ENCODE measurements at places on chromosomes 3 and 15.

DNA sequence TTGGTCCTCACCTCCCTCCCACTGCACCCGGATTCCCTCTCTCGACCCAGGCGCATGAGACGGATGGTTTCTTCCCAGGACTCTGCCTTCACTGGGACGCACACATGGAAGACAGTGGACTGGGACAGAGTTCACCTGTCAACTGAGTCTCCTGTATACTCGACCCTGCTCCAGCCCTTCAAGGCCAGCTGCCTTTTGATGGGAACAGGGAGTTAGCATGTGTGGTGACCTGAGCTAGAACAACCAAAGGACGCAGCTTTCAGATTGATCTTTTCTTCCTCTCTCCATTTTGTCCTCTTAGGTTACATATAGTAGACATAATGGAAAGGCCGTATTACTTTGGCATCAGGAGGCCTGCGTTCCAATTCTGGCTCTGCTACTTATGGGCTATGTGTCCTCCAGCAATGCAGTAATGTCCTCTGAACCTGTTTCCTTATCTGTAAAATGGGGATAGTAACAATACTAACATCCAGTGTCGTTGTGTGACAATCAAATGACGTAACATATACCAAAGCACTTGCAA is 94.1 kb downstream of the PEX5L start:
- H3K27me3 ChIP-seq: no peaks in the 10 kb centered on the region
- peak overlapping the region; percentile 68 for H3K4me3 ChIP-seq
- H3K4me1 ChIP-seq: peaks cover 4% of the 10 kb centered on the region
- H3K36me3 ChIP-seq: no peaks in the 10 kb centered on the region
- no peak overlapping the region for H3K27ac ChIP-seq

GRCh38 chr3:79383402-79384012 is 384.3 kb downstream of the ROBO1 start:
- H3K27me3 ChIP-seq: no peaks in the 10 kb centered on the region
- no peak overlapping the region for H3K4me3 ChIP-seq

- no peaks in the 10 kb centered on the region for H3K4me1 ChIP-seq
- H3K27ac ChIP-seq: no peak overlapping the region
- no peak overlapping the region for H3K4me3 ChIP-seq
- peaks cover 1% of the 10 kb centered on the region for H3K27me3 ChIP-seq
Observed at GRCh38 chr3:104907507-104907906, 459.2 kb upstream of the ALCAM start.

- H3K4me3 ChIP-seq: no peak overlapping the region
- DNase-seq: no peak
- H3K36me3 ChIP-seq: no peaks in the 10 kb centered on the region
Observed at GRCh38 chr3:33041909-33042308, 55.0 kb downstream of the GLB1 start.

DNA sequence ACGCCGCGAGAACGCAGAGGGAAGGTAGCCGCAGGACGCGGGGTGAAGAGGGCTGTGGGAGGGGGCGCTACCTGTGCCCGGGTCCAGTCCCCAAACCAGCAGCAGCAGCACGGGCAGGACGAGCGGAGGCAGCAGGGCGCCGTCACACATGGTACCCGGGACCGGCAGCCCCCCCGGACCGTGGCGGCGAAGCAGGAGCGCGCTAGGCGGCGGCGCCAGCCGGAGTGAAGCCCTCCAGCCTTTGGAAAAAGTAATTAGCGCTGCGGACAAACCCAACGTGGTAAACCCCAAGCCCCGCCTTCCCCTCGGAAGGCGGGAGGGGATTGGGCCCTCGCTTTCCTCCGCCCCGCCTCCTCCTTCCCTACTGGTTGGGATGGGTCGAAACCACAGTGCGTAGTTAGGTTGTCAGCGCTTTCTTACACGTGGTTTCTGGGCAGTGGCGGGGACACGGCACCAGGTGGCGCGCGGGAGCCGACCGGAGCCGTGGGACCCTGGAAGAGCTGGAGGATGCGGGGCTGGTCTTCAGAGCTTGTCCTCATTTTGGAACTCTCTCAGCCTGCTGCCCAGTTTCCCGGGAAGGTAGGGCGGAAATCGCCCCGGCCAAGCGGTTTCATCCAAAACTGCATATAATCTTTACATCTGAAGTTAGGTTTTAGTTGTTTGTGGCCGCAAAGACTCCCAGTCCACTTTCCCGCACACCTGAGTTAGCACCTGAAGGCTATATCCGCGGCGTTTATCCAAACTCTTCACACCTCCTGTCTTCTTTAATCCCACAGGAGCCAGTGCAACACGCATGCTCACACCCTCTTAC is at the start of gene ADAMTS17:
Gene ADAMTS17, minus strand, starts transcription at position 226 of the 811 bp plus-strand sequence. Its CDS starts 76 bp downstream, at position 150.
- peak within 1 kb of the TSS; percentile 38 for H3K4me3 ChIP-seq
- peak; percentile 92 for DNase-seq
- no peaks in the 10 kb centered on the region for H3K36me3 ChIP-seq
- no peak within 1 kb of the TSS for H3K27ac ChIP-seq
- H3K27me3 ChIP-seq: peaks cover 9% of the 10 kb centered on the region
- peaks cover 5% of the 10 kb centered on the region for H3K4me1 ChIP-seq

DNA sequence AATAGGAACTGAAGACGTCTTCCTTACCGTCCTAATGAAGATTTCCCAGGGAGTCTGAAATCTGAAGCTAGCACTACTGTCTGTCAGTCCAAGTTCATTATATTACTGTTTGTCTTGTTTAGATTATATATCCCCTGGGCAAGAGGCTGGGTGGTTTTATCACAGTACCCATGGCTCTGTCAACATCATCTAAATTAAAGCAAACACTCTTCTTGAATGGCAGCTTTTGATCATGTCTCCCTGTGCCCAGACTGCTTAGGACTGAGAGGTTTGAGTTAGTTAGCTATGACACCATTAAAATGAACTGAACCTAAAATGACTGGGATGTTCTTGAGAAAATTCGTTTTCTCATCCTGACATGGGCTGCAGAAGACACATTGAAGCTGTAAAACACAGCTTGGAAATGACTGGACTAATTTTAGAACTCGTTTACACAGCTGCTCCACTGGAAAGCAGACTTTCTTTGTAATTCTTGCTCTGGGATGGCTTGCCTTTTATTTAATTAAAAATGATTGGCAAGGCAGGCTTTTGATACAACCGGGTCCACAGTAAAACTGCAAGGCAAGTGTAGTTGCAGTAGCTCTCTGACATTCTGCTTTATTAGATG is 243.5 kb downstream of the MFSD1 start:
- H3K27ac ChIP-seq: no peak overlapping the region
- H3K4me1 ChIP-seq: no peaks in the 10 kb centered on the region
- no peaks in the 10 kb centered on the region for H3K36me3 ChIP-seq
- no peak for DNase-seq

GRCh38 chr3:52487788-52488691 is 7.1 kb upstream of the STAB1 start:
- H3K27ac ChIP-seq: peak overlapping the region; percentile 52

DNA sequence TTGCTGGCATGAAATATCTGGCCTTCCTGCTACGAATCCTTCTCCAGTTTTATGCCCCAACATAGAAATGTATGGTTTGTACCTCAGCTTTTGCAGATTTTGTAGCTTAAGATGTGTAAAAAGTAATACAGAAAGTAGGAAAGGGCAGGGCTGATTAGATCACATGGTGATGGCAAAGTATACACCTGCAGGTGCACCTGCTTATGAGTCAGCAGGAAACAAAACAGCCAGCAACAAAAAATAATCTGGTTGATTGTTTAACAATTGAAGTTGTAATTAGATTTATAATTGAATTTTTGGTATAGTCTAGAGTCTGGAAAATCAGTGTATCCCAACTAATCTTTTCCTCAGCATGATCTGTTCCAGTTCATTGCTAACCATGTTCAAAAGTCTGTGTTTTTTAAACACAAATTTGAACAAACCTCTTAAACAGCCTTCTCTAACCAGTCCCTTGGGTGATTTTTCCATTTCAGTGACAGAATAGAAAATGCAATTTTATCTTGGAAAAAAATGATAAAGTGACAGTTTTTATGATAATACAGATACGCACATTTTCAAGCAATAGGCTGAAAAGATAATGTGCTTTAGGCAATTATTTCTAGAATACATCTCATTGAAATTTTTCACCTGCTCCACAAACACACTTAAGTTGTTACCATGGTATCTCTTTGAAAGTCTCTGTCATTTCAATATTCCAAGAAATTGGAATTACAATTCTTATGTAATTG is 477.4 kb downstream of the NAALADL2 start:
- no peak overlapping the region for H3K27ac ChIP-seq
- no peak overlapping the region for H3K4me3 ChIP-seq
- H3K36me3 ChIP-seq: no peaks in the 10 kb centered on the region

GRCh38 chr15:31046759-31047359 is 54.7 kb downstream of the TRPM1 start:
- no peak overlapping the region for H3K27ac ChIP-seq
- H3K4me1 ChIP-seq: peaks cover 4% of the 10 kb centered on the region
- no peak for DNase-seq
- H3K27me3 ChIP-seq: peaks cover 7% of the 10 kb centered on the region

DNA sequence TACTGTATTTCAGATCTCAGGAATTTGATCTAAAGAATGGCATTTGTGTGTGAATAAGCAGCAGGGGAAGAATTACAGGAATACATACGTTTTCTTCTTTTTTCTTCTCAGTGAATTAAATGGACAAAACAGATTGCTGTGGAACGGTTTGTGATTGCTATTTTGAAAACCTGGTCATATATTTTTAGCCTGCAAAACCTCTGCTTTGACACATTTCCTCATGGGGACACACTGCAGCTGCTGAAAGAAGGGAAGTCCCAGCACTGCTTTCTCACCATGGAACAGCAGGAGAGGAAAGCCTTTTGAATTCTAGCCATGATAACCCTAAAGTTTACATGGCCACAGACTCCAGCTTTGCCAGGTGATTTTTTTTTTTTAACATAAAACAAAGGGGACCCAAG is 315.0 kb downstream of the OXSM start:
- no peaks in the 10 kb centered on the region for H3K27me3 ChIP-seq
- H3K27ac ChIP-seq: peak overlapping the region; percentile 12
- H3K4me3 ChIP-seq: no peak overlapping the region
- no peaks in the 10 kb centered on the region for H3K36me3 ChIP-seq
- no peak for DNase-seq

DNA sequence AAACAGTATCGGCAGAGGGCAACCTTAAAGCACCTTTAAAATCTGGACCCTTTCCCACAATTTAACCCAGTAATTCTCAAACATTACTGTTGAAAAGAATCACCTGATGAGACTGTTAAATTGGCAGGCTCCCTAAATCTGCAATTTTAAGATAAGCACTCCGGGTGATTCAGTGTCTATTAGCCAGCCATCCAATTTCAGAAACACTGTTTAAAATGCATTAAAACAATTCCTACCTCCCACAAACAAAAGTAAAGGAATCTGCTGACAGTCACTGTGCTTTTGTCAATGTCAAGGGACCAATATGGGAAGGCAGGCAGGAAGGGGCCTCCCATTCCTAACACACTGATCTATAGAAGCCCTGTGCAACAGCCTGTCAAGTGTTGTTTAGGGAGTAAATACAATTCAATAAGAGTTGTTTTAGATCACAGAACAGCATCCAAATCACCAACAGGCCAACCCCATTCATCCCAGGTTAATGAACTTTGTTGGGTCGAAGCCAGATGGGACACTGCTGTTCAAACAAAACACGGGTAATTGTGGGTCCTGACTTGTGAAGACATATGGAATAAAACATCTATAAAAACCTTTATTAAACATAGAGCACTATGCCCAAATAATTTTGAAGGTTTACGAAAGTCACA is 21.4 kb downstream of the SIAH2 start:
- H3K27me3 ChIP-seq: no peaks in the 10 kb centered on the region
- H3K36me3 ChIP-seq: peaks cover 6% of the 10 kb centered on the region
- peaks cover 5% of the 10 kb centered on the region for H3K4me1 ChIP-seq
- no peak for DNase-seq
- no peak overlapping the region for H3K4me3 ChIP-seq

GRCh38 chr3:70871909-70872656 is 559.6 kb upstream of the MDFIC2 start:
- no peaks in the 10 kb centered on the region for H3K36me3 ChIP-seq
- DNase-seq: no peak
- no peaks in the 10 kb centered on the region for H3K27me3 ChIP-seq
- H3K4me3 ChIP-seq: no peak overlapping the region
- H3K27ac ChIP-seq: no peak overlapping the region

GRCh38 chr15:98651581-98652220 is 3.4 kb downstream of the IGF1R start:
- peak overlapping the region; percentile 100 for H3K4me3 ChIP-seq
- peaks cover 7% of the 10 kb centered on the region for H3K36me3 ChIP-seq
- peaks cover 50% of the 10 kb centered on the region for H3K4me1 ChIP-seq
- peak overlapping the region; percentile 94 for H3K27ac ChIP-seq
- H3K27me3 ChIP-seq: peaks cover 14% of the 10 kb centered on the region
- no peak for DNase-seq

GRCh38 chr3:70519913-70520659 is 207.6 kb upstream of the MDFIC2 start:
- H3K27ac ChIP-seq: no peak overlapping the region
- H3K4me3 ChIP-seq: no peak overlapping the region
- no peaks in the 10 kb centered on the region for H3K36me3 ChIP-seq
- no peaks in the 10 kb centered on the region for H3K4me1 ChIP-seq
- H3K27me3 ChIP-seq: peaks cover 1% of the 10 kb centered on the region

DNA sequence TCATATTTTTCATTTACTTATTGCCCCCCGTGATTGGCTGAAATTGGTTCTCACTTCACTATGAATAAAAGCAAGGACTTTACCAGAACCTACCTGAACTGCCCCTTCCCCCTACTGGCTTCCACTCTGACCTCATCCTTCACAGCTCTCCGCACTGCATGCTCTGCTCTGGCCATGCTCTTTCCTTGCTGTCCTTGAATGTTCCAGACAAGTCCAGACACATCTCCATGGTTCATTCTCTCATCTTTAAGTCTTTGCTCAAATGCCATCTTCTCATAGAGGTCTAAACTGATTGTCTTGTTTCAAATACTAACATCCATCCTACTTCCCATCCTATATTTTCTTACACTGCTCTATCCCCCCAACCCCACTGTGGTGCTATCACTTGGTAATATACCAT is 129.4 kb downstream of the CHST2 start:
- no peak overlapping the region for H3K27ac ChIP-seq
- no peak for DNase-seq
- peaks cover 6% of the 10 kb centered on the region for H3K27me3 ChIP-seq

- no peak overlapping the region for H3K27ac ChIP-seq
- peaks cover 11% of the 10 kb centered on the region for H3K36me3 ChIP-seq
- H3K27me3 ChIP-seq: peaks cover 5% of the 10 kb centered on the region
- H3K4me1 ChIP-seq: peaks cover 16% of the 10 kb centered on the region
- no peak for DNase-seq
Observed at GRCh38 chr3:14410503-14411165, 8.2 kb downstream of the SLC6A6 start.

- H3K36me3 ChIP-seq: no peaks in the 10 kb centered on the region
- H3K4me1 ChIP-seq: peaks cover 35% of the 10 kb centered on the region
- no peak for DNase-seq
- no peak overlapping the region for H3K27ac ChIP-seq
- H3K27me3 ChIP-seq: peaks cover 5% of the 10 kb centered on the region
Observed at GRCh38 chr3:72679540-72680198, 168.6 kb downstream of the SHQ1 start.

- H3K4me3 ChIP-seq: peak overlapping the region; percentile 56
- H3K27ac ChIP-seq: peak overlapping the region; percentile 85
- DNase-seq: no peak
- peaks cover 36% of the 10 kb centered on the region for H3K4me1 ChIP-seq
- H3K27me3 ChIP-seq: peaks cover 53% of the 10 kb centered on the region
Observed at GRCh38 chr3:129555616-129556357, 12.8 kb downstream of the H1-8 start.

Measured in endothelial cell (in vitro differentiated cells).